ENCODE measurements at places on chromosomes 12 and 14.

GRCh38 chr12:112850383-112850782, 56.4 kb upstream of the OAS1 start:
- no peak for DNase-seq

GRCh38 chr12:114685869-114686268, 1.9 kb upstream of the TBX3 start:
- no peak for DNase-seq

DNA sequence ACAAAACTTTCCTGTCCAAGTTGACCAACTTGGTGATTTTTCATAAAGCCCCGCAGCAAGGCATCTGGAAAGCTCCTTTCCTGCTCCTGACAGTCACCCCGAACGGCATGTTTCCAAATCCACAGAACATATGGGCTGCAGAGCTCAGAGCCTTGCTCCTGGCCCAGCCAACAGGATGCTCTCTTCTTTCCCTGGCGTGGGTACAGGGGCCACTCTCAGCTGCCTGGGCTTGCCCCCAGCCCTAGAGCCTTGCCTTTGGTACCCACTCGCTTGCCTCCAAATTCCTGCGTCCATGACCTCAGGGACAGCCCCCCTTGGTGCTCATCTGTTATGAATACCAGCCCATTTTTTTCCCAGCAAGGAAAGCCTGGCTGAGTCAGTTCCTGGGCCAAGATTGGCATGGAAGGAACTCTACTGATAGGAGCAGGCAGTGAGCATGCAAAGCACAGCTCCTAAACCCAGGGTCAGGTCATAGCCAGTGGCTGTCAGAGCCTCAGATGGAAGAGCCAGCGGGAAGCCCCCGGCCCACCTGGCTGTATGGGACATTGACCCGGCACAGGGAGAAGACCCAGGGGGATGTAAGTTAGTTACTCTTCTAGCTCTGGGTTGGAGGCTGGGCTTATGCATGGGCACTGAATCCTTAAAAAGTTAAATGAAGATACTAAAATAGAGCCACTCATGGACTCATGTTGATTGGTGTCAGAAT, 105.3 kb upstream of the RTL1 start:
- DNase-seq, result no peak

- no peak for DNase-seq
Observed at GRCh38 chr14:88007608-88008007, 2.7 kb downstream of the GPR65 start.

DNA sequence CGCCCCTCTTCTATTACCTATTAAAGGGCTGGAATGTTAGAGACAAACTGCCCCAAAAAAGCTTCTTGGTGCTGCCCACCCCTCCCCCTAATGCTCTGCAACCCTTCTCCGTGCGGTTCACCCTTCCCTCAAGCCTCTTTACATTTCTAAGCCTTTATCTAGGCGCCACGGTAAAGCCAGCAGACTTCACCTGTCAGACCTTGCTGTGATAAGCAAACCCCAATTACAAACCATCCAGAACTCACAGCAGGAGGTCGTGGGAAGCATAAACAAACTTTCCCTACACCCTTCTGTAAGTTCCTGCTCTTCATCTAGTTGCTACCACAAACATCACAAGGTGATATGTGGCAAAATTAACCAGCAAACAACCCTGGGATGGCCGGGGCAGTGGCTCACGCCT, 56.8 kb downstream of the MOK start:
- DNase-seq, result no peak

DNA sequence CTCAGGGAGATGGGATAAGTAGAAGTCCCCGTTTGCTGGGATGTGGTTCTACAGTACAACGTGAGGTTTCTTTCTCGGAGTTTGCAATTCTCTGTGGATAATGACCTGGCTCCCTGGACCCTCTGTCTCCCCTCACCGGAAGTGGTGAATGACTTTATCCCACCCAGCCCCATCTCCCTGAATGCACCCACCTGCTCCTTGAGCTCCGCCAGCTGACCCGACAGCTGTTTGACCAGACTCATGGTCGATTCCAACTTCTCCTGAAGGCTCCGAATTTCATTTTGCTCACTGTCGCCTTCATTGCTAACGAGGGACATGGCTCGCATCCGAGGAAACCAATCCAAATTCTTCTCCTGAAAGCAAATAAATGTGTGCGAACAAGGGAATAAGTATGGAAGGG, 144.6 kb downstream of the SSPN start:
- no peak for DNase-seq
